ENCODE measurements at places on chromosomes 5 and 9.

GRCh38 chr5:168734119-168734518, 155.0 kb upstream of the PANK3 start:
- no peaks in the 10 kb centered on the region for H3K36me3 ChIP-seq
- no peaks in the 10 kb centered on the region for H3K27me3 ChIP-seq
- DNase-seq: no peak

- DNase-seq: no peak
- peaks cover 10% of the 10 kb centered on the region for H3K36me3 ChIP-seq
- no peak overlapping the region for H3K27ac ChIP-seq
- no peaks in the 10 kb centered on the region for H3K4me1 ChIP-seq
- H3K27me3 ChIP-seq: no peaks in the 10 kb centered on the region
Measured at GRCh38 chr9:2193552-2193951, 178.4 kb downstream of the SMARCA2 start.

- no peaks in the 10 kb centered on the region for H3K27me3 ChIP-seq
- no peaks in the 10 kb centered on the region for H3K36me3 ChIP-seq
- H3K4me3 ChIP-seq: no peak overlapping the region
- peaks cover 69% of the 10 kb centered on the region for H3K4me1 ChIP-seq
Measured at GRCh38 chr9:83432877-83433550, 105.2 kb downstream of the FRMD3 start.

DNA sequence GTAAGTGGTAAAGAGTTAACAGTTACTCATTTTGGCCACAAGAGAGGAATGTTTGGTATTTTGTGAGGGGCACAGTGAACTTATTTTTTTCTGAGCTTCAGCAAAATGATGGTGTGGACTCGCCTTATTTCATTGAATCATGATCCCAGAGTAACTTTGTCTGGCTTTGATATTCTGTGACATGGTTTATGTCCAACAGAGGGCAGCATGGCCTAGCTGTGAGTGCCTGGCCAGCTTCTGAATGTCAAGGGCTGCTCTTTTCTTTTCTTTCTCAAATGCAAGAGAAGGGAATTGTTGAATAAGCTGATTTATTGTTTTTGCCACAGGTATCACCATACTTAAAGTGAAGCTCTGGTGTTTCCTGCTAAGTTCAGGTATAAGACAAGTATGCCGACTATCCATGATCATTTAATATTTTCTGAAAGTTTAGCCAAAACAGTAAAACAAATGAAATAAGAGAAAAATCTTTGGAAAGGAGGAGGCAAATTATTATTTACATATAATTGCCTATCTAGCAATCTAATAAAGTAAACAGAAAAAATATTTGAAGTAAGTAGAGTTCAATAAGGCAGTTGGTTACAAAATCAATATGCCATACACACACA, 31.7 kb downstream of the MRPL22 start:
- no peak overlapping the region for H3K27ac ChIP-seq
- no peaks in the 10 kb centered on the region for H3K27me3 ChIP-seq
- peaks cover 11% of the 10 kb centered on the region for H3K36me3 ChIP-seq
- DNase-seq: peak; percentile 35
- no peak overlapping the region for H3K4me3 ChIP-seq

- no peaks in the 10 kb centered on the region for H3K4me1 ChIP-seq
- DNase-seq: no peak
- H3K4me3 ChIP-seq: no peak overlapping the region
- H3K36me3 ChIP-seq: no peaks in the 10 kb centered on the region
- no peak overlapping the region for H3K27ac ChIP-seq
Measured at GRCh38 chr5:63055421-63055820, 476.8 kb downstream of the LRRC70 start.

- no peak for DNase-seq
- no peaks in the 10 kb centered on the region for H3K4me1 ChIP-seq
- H3K27me3 ChIP-seq: no peaks in the 10 kb centered on the region
- no peak overlapping the region for H3K27ac ChIP-seq
Measured at GRCh38 chr9:115587310-115587709, 469.4 kb upstream of the TNC start.

GRCh38 chr9:134784577-134785305, 95.9 kb upstream of the FCN2 start:
- no peaks in the 10 kb centered on the region for H3K4me1 ChIP-seq
- peaks cover 76% of the 10 kb centered on the region for H3K27me3 ChIP-seq
- H3K36me3 ChIP-seq: no peaks in the 10 kb centered on the region
- H3K4me3 ChIP-seq: no peak overlapping the region
- no peak for DNase-seq

- H3K4me1 ChIP-seq: no peaks in the 10 kb centered on the region
- no peak overlapping the region for H3K27ac ChIP-seq
- H3K4me3 ChIP-seq: no peak overlapping the region
Measured at GRCh38 chr9:75181750-75182149, 93.4 kb downstream of the OSTF1 start.

GRCh38 chr5:4540375-4541173, 599.6 kb upstream of the ADAMTS16 start:
- no peaks in the 10 kb centered on the region for H3K4me1 ChIP-seq
- H3K27ac ChIP-seq: no peak overlapping the region
- DNase-seq: no peak
- no peak overlapping the region for H3K4me3 ChIP-seq

DNA sequence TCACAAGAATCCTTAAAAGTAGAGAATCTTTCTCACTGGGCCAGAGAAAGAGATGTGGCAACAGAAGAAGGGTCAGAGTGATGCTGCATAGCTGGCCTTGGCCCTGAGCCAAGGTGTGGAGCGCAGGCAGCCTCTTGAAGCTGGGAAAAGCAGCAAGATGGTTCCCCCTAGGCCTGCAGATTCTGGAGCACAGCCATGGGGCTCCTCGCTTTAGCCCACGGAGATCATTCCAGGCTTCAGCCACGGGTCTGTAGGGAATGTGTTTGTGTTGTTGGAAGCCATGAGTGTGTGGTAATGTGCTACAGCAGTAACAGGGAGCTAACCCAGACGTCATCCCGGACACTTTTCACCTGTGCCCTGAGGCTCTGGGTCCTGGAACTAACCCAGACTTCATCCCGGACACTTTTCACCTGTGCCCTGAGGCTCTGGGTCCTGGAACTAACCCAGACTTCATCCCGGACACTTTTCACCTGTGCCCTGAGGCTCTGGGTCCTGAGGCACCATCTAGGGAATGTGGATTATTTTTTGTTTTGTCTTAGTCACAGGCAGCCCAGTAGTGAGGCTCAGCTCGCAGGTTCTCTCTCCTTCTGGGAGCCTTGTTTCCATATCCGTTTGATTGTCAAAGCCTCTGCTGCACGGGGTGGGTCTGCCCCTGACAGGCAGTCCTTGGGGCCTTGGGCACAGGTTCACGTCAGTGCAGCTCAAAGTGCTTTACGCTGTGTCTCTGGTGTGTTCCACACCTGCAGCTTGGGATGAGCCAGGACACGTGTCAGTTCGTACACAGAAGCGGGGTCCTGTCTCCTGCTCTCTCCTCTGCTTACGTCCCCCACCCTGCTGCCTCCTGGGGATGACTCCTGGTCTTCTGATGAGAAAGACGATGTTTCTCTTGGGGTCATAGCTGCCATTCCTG, 56.3 kb upstream of the EXOC3 start:
- H3K4me3 ChIP-seq: no peak overlapping the region
- no peaks in the 10 kb centered on the region for H3K36me3 ChIP-seq
- H3K4me1 ChIP-seq: no peaks in the 10 kb centered on the region
- no peak overlapping the region for H3K27ac ChIP-seq
- no peaks in the 10 kb centered on the region for H3K27me3 ChIP-seq
- DNase-seq: no peak

GRCh38 chr5:180668835-180669596, 19.6 kb upstream of the FLT4 start:
- H3K4me1 ChIP-seq: peaks cover 24% of the 10 kb centered on the region
- H3K4me3 ChIP-seq: peak overlapping the region; percentile 16
- no peak overlapping the region for H3K27ac ChIP-seq
- no peaks in the 10 kb centered on the region for H3K27me3 ChIP-seq
- peak; percentile 24 for DNase-seq
- H3K36me3 ChIP-seq: no peaks in the 10 kb centered on the region

DNA sequence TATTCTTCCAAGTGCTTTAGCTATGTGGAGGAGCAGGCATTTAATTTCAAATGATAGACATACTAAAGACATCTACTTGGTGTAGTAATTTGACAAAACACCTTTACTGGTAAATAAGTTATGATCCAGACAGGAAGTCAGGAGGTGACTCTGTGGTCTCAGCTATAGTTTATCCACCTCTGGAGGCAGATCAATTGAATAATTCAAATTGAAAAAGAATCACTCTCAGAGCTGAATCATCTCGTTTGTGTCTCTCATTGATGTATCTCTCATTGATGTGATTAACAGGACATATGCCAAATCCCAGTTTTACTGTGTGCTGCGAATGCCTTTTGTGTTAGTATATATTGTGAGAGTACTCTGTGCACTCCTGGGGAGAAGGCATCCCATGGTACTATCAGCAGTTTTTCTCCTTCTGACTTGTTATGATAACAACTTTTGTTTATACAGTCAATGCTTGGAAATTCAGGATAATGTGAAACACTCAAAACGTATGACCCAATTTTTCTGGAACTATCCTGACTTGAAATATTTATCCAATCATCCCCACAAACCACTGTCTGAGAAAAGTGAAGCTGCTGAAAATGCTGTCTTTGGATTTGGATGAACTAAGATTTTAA, 48.5 kb upstream of the DAB2 start:
- H3K27ac ChIP-seq: no peak overlapping the region
- no peak for DNase-seq
- H3K27me3 ChIP-seq: no peaks in the 10 kb centered on the region
- H3K4me3 ChIP-seq: no peak overlapping the region

DNA sequence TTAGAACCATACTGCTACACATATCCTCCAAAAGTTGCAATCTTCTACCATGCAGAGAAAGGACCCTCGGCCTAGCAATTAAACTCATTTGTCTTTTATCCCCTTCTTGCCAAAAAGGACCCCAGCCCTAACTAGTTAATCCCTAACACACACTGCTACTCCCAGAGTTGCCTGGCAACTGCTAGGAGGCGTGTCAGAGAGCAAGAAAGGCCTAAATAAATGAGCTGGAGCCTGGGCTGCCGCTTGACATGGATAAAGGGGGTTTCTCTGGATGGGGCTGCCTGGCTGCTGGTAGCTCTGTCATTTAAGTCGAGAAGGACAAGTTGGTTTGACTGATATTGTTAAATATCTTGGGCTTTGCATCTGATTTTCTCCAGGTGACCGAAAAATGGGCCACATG, 194.8 kb downstream of the CRB2 start:
- no peak overlapping the region for H3K27ac ChIP-seq
- no peaks in the 10 kb centered on the region for H3K4me1 ChIP-seq
- H3K4me3 ChIP-seq: no peak overlapping the region
- H3K27me3 ChIP-seq: no peaks in the 10 kb centered on the region
- DNase-seq: no peak

- H3K27me3 ChIP-seq: no peaks in the 10 kb centered on the region
- H3K4me1 ChIP-seq: no peaks in the 10 kb centered on the region
- no peak for DNase-seq
- H3K36me3 ChIP-seq: no peaks in the 10 kb centered on the region
Measured at GRCh38 chr9:87107072-87107471, 159.8 kb upstream of the GAS1 start.

DNA sequence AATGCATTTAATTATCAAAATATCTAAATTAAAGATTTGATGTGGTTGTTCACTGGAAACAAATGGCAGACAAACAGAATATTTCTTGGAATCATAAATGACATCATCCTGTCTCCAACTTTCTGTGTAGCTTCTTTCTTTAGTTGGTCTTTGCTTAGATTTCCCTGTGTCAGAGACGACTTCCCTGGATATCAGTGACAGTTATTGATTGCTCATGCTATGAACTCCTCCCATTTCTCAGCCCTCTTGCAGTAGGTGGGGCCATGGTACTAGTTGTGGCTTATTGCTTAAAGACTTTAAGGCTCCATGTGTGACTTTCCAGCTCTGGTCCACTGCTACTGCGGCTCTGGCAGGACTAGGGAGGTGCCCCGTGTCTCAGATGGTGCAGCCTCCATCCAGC, 592.6 kb downstream of the MTRR start:
- no peaks in the 10 kb centered on the region for H3K27me3 ChIP-seq
- DNase-seq: no peak
- H3K4me3 ChIP-seq: no peak overlapping the region
- no peak overlapping the region for H3K27ac ChIP-seq
- H3K4me1 ChIP-seq: peaks cover 6% of the 10 kb centered on the region

DNA sequence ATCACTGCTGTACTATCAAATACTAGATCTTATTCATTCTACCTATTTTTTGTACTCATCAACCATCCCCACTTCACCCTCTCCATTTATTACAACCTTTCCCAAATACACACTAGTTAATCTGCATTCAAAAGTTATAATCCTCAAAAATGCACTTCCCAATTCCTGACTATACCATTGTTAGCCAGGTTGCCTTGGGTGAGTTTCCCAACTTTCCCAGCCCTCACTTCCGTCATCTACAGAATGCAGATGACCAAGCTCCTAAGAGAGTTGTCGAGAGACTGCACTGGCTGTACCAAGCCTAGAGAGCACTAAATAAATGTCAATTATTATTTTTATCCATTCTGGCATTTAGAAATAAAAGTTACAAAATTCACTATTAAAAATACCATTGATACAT, 11.5 kb downstream of the PLPP1 start:
- no peaks in the 10 kb centered on the region for H3K27me3 ChIP-seq
- H3K4me3 ChIP-seq: no peak overlapping the region
- no peak overlapping the region for H3K27ac ChIP-seq
- H3K4me1 ChIP-seq: peaks cover 18% of the 10 kb centered on the region
- DNase-seq: no peak

- H3K4me1 ChIP-seq: peaks cover under 1% of the 10 kb centered on the region
- no peak for DNase-seq
- no peak overlapping the region for H3K27ac ChIP-seq
- H3K4me3 ChIP-seq: no peak overlapping the region
Measured at GRCh38 chr9:27373851-27374250, 76.9 kb upstream of the EQTN start.

- no peaks in the 10 kb centered on the region for H3K27me3 ChIP-seq
- peak; percentile 30 for DNase-seq
- peak overlapping the region; percentile 99 for H3K27ac ChIP-seq
- H3K4me3 ChIP-seq: peak overlapping the region; percentile 99
- peaks cover 46% of the 10 kb centered on the region for H3K4me1 ChIP-seq
Measured at GRCh38 chr9:83706676-83707517, 861 bp downstream of the UBQLN1 start.

All from HepG2 (cell line).